ENCODE measurements at places on chromosomes 12 and 14.
A peak's percentile ranks its signal among the peaks of the same experiment; 100 is the strongest.

DNA sequence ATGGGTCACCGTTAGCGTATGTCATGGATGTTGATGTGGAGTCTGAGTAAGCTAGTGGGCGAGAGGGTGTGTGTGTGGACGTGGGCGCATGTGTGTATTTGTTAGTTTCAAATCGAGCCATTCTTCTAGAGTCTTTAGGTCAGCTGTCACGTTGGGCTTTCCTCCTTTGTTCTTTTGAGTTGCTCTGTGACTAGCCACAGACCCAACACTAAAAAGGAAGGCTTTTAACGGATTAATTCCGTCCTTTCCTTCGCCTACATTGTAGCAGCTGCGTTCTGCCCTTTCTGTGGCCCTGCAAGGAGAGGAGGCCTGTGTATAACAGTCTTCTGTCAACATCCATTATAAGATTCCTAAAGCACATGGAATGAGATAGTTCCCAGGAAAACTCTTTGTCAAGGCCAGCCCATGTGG, 117.2 kb upstream of the DNM1L start:
- peak; percentile 9 for DNase-seq

DNA sequence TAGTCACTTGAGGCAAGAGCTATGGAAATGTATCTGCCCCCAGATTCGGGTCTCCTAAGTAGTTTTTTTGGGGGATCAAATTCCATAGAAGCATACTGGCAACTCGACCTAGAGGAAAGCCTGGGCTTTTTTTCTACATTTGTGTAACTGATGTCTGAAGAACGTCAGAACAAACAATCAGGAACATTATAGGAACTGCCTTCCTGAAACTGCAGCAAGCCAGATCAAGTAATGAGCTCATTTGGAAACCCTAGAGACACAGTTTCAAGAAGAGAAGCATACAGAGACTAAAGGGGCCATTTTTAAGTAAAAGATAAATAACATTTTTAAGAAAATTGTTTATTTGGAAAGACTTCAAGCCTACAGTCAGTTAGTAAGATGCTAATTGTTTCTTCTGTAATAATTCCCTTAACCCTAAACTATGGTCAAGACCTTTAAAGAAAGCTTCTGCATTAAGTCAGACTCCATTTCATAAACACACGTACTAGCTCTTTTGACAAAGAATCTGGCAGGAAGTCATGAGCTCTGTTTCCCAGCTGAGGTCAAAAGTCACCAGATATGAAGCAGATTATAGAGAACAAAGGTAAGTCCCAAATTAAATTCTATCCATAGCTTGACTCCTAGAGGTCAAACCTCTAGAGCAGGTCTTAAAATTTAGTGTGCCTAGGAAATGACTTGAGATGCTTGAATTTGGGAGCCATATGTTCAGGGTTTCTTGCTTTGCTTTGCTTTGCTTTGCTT, 112.8 kb downstream of the EGLN3 start:
- no peak for DNase-seq

DNA sequence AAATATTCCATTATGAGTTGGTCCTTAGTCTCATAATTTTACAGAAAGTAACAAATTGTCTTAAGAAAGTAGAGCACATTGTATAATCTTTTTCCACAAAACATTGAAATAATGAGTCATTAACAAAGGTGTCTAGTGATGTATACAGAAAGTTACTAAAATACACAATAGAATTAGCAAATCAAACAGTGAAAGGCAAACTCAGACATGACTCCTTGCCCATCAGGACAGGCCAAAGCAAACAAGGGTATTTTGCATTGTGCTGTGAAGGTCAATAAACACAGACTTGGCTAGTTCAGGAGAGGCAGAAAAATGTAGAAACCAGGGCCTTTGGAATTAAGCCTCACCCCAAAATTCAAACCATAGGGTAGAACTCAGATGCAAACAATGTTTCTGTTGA, 37.3 kb downstream of the SIX4 start:
- no peak for DNase-seq

GRCh38 chr12:110269622-110270124, 11.4 kb upstream of the ATP2A2 start:
- no peak for DNase-seq

- DNase-seq, result no peak
Measured at GRCh38 chr12:130958557-130959140, 4.9 kb downstream of the ADGRD1 start.

Data from DMS153 (cell line).